ENCODE measurements at places on chromosomes 13 and 19.

DNA sequence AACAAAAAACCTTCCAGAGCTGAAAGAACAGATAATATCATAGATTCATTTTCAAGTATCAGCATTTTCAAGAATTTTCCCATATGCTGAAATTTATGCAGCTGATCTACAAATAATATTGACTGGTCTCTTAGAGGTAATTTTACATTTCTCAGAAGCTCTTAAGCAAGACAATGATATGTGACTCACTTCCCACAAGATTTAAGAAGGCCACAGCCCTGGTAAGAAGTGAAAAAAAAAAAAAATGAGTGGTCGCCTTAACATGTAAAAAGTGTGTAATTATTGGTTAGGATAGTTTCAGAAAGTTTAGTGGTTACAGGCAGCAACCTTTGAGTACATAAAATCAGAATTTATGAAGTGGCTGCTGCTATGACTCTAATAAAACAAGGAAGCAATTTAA, 54.5 kb downstream of the NUFIP1 start:
- no peak for DNase-seq

DNA sequence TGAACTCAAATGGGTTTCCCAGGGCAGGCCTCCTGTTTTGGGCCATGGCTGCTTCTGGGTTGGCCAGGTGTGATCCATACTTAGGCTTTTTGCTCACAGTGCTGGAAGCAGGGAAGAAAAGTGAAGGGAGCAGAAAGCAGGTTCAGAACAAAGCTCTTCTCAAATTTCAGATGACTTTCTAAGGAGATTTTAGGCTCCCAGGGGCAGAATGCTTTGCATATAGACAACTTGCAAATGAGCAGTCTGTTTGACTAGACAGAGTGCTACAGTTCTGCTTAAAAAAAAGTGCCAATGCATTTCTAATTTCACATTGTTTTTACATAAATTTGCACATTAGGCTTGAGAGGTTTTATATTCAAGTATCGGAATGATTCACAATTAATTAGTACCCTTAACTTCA, 2.6 kb upstream of the SLC10A2 start:
- DNase-seq = no peak

DNA sequence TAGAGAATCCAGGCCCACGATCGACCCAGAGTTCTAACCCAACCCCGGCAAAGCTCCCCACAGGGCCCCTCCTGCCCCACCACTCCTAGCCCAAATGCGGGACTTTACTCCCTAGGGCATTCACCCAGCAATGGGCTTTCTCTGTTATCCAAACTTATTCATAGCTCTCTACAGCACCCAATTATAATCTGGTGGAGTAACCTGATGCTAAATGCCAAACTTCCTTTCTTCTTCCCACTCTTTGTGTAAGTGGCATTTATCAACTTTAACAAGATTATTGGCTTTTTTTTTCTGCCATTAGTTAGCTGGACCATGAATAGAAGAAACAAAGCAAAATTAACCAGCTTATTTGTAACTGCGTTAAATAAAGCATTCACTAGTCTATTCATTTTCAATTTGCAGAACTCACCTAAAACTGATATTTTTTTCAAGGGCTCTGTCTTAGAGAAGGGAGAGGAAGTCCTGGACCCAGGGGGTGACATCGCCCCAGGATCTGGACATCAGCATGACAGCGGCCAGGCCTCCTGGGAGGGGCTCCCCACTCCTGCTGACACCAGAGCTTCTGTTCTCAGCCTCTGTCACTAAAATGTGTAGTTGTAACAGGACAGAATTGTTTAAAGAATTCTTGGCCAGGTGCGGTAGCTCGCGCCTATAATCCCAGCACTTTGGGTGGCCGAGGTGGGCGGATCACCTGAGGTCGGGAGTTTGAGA, 1.5 kb downstream of the FAM124A start:
- DNase-seq = no peak

DNA sequence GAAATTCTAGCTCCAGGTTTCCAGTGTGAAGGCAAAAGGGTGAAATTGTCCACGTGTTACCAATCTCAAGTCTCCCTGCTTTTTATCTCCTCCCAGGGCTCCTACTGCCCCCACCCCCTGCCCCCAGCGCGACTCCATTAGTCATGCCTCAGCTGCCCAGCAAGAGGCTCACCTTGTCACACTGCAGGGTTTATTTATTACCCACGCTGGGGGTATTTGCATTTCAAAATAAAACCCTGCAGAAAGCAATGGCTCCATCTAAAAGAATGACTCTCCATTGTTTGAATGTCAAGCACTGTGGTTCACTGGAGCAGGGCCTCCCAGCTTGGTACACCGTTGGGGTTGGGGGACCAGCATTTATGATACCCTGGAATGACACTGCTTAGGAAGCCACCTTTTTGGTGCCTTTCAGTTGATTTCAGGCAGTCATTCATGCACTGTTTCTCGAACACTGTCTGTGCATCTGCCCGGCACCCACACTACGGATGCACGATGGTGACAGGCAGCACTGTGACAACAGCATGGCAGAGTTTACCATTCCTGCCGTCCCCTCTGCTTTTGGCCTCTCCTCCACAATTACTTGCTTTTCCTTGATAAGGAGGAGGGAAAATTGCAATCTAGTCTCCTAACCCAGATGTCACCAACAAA, 9.9 kb upstream of the POP4 start:
- DNase-seq = no peak

- DNase-seq = no peak
Observed at GRCh38 chr19:821231-821824, 427 bp downstream of the PLPPR3 start.

DNA sequence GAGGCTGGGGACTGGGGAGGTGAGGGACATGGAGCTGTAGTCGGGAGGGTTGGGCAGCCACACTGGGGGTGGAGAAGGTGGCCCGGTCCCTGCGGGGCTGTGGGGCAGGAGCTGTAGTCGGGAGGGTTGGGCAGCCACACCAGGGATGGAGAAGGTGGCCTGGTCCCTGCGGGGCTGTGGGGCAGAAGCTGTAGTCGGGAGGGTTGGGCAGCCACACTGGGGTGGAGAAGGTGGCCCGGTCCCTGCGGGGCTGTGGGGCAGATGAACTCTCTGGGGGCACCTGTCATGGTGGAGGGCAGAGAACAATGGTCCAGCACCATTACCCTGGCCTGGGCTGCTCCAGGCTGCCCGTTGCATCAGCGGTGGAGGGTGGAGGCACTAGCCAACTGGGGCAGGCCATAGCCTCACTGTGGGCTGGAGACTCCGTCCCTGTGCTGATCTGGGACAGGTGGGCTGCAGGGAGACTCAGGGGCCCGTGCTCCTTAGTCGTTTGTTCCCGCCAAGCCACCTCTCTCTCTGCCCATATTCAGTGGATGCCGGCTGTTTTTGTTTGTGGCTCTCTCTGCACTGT, 51.4 kb downstream of the ATP11A start:
- DNase-seq = no peak

- DNase-seq = peak; percentile 29
Observed at GRCh38 chr13:95457294-95457693, 95.2 kb upstream of the CLDN10 start.

GRCh38 chr13:32016631-32017030, 14.9 kb upstream of the FRY start:
- no peak for DNase-seq

- DNase-seq = no peak
Observed at GRCh38 chr13:66951426-66951825, 278.7 kb downstream of the PCDH9 start.

GRCh38 chr19:11418094-11418548, 993 bp downstream of the RGL3 start:
- DNase-seq = no peak

- DNase-seq = no peak
Observed at GRCh38 chr13:72462726-72463125, 264.7 kb downstream of the MZT1 start.

DNA sequence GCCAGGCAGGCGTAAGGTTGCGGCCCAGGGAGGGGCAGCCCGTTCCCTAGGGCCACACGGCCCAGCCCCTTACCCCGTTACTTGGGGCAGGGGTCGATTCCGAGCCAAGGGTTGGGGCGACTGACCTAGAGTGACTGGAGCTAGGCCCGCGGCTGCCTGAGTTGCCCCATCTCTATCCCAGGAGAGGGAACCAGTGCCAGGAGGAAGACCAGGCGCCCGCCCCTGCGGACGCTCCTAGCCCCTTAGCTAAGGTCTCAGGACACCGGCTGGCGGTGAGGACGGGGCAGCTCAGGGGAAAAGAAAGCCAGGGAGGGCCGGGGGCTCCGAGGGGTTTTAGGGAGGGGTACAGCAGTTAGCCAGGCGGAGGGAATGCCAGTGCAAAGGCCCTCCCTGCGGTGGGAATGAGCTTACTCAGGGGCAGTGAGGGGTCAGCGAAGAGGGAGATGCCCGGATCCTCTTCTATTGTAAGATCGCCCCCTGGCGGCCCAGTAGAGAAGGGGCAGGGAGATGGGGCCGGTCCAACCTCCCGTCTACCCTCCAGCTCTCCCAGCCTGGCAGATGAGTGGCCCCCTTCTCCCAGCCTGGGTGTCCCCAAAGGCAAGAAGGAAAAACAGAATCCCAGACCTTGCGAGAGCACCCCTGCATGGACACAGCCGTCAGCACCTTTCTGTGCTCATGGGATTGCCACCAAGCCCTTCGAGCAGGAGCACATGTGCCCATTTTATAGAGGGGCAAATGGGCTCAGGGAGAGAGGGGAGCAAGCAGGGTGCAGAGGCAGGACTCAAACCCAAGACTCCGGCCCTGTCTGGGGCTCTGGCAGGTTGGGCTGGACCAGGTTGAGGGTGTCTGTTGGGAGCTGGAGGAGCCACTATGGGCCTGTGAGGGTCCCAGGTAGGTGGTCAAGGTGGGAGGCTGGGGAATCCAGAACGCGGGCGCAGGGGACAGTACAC, 16.3 kb downstream of the CILP2 start:
- DNase-seq = no peak

GRCh38 chr19:12564016-12564664, 12.9 kb upstream of the ZNF564 start:
- DNase-seq = peak; percentile 81

DNA sequence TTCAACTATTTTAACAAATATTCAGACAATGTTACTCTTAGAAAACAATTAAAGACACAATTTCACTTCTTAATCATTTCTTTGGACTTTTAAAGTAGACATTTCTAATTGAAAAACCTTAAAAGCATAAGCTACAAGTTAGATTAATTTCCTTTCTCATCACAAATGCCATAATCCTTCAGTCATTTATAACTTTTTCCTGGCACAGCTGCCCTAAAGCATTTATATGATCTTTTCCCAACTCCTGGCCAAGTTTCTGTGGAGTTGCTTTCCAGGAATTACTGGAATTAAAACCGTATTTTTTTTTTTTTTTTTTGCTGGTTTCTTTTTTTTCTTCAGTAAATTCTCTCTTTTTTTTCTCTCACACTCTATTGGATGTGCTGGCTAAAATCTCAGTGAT, 615.9 kb downstream of the TBC1D4 start:
- DNase-seq = no peak

GRCh38 chr13:84654654-84655275, 772.5 kb upstream of the SLITRK1 start:
- no peak for DNase-seq

DNA sequence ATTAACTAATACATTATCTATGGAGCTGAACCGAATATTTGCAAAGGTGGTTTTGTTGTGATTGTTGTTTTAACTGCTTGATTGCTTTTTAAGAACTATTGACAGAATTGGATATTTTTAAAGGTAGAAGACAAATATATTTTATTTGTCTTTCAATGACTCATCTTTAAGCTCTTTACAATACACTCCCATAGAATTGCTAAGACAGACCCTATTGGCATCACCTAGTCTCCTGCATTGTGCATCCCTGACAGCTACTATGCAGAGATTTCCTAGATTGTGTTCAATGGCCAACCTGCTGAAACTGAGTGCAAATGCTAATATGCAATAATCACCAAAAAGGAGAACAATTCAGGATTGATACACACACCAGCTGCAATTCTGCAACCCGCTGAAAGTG, 19.7 kb upstream of the SCEL start:
- DNase-seq = no peak

DNA sequence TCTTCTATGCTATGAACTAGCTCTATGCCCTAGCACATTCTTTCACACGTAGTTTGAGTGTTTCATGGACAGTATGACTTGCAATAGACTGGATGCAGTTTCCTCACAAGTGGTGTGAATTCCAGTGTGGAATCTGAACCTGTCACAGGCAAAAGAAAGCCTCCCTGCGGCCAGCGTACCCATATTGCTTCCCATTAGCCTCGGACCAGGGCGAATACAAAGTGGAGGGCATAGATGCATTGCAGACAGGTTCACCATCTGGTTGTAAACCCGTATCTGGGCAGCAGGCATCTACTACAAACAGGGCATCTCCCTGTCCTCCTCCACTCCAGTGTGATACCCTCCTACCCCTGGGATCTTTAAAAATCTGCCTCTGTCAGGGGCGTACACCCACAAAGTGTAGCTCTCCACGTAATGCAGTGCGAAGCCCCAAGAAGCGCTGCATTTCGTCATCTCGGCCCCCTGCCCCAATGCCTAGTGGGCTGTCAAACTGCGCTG, 1.4 kb upstream of the CIC start:
- no peak for DNase-seq

DNA sequence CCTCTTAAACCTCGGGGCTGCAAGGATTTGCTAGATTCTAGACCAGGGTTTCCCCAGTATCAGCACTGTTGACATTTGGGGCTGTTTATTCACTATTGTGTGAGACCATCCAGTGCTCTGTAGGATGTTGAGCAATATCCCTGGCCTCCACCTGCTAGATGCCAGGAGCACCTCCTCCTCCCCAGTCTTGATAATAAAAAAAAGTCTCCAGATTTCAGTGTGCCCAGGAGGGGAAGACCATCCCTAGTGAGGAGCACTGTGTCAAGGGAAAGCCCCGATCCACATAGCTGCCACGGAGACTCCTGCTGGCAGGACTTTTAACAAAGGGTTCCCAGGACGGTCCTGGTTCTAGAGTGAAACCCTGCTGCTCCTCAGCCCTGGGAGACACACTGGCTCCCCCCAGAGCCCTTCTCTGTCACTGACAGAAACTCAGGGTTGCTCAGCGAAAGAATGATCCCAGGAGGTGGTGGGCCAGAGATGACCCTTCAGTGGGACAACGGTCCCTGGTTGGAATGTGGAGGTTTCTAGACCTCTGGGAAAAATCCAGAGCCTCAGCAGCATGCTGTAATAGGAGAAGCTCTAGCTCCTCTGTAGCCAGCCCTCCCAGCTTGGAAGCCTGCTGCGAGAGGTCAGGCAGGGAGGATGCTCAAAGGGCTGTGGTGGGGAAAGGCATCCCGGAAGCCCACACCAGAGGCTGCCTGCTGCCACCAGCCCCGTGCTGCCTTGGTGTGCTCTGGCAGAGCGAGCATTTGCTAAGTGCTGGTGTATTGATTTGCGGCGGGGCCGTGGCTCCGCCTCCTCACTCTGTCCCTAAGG, 20.3 kb downstream of the LYL1 start:
- DNase-seq = no peak

- no peak for DNase-seq
Observed at GRCh38 chr13:102567857-102568256, 28.9 kb upstream of the TPP2 start.

DNA sequence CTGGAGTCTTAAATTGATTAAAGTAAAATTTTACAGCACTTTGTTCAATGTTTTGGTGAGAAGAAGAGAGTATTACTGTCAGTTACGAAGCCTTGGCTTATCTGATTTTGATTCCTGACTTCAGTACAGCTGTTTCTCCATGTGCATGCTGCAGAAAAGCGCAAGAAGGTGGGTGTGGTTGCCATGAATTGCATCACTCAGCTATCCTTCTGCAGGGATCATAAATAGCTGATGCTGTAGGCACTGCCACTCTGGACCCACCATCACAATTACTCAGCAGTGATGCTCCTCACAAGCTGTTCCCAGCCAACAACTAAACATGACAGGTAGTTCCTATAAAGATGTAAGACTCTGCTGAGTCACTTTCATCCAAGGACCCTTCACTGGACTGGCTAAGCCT, 321.2 kb downstream of the IRS2 start:
- DNase-seq = no peak

GRCh38 chr19:6774821-6775707, 2.6 kb downstream of the VAV1 start:
- no peak for DNase-seq

Data from GM18507 (cell line).